ENCODE measurements at places on chromosomes 7 and 10.
A peak's percentile ranks its signal among the peaks of the same experiment; 100 is the strongest.

GRCh38 chr7:22863156-22863899 lies 40.7 kb upstream of the TOMM7 start:
- no peak for DNase-seq

GRCh38 chr10:80492848-80493521 lies 38.9 kb downstream of the TSPAN14 start:
- DNase-seq = no peak

DNA sequence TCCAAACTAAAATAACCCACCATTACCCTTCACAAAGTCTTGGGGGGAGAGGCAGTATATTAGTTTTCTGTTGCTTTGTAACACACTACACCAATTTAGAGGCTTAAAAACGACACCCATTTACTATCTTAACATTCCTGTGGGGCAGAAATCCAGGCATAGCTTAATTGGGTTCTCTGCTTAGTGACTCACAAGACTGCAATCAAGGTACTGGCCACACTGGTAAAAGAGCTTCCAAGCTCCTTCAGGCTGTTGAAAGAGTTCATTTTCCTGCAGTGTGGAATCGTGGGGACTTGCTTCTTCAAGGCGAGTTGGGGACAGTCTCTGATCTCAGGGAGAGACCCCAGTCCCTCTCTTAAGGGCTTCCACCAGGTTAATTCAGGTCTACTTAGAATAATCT lies 139.1 kb downstream of the XPNPEP1 start:
- DNase-seq = no peak

GRCh38 chr10:111988646-111989045 lies 194.9 kb downstream of the GPAM start:
- DNase-seq = no peak

- DNase-seq = no peak
Observed at GRCh38 chr7:85396676-85397075, 209.8 kb upstream of the SEMA3D start.

- DNase-seq = peak; percentile 11
Observed at GRCh38 chr10:17599089-17599488, 18.1 kb downstream of the HACD1 start.

DNA sequence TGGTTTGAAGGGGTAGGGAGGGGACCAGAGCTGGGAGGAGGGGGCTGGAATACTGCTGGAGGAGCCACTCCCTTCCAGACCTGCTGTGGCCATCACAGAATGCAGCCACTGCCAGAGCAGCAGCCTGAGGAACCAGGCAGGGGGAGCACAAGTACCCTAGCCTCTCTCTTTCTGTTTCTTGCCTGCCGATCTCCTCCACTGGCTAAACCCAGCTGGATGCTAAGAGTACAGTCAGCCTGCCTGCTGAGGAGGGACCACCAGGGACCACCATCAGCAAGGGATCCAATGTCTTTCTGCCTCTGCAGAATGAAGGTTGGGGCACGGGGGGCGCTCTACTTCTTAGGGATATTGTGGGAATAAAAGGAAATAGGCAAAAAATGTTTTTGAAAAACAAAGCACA lies 4.7 kb downstream of the BLVRA start:
- DNase-seq = no peak

DNA sequence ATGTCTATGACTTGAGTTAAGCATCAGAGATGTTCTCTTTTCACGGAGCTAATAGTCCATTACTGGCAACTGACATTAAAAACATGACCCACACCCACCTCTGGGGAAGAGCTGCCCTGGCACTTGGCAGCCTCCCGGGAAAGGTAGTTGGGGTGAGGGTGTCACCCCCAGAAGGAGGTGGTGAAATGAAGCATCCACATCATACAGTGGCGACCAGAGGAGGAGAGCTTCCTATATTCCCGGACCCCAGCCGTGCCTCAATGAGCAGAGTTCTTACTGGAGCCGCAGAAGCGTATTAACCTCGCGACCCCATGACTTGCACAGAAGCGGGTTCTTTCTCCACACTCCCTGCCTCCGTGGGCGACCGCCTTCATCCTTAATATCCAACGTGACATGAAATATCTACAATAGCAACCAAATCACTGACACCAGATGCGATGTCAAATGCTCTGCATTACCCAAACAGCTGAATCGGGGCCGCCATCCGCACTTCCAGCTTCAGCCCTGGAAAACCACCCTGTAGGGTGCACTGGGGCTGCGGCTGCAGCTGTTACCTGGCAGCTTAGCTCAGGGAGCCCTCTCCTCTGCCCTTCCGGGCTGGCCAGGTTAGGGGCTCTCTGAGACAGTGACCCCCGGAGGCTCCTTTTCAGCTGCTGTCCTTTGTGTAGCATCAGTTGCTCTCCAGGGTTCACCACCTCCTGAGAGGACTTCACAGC lies 103.1 kb upstream of the PARD3 start:
- DNase-seq = no peak

DNA sequence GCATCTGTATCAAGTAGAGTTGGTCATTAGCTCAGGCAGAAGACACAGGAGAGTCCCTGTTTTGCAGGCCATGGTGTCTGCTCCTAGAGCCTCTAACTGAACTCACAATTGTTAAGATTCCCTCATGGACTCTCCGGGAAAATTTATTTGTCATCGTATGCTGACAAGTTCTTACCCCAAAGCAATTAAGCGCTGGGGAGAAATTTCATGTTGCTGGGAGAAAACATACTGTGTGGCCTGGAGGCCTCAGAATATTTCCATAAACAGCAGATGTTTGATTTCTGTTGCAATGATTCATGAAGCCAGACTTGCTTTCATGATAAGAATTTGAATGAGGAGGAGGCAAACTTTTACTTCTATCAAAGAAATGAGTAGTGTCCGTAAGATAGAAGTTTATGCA lies 583.2 kb downstream of the GATA3 start:
- no peak for DNase-seq

- no peak for DNase-seq
Observed at GRCh38 chr10:50554995-50555568, 68.7 kb downstream of the SGMS1 start.

- DNase-seq = no peak
Observed at GRCh38 chr10:80485076-80485945, 31.2 kb downstream of the TSPAN14 start.

DNA sequence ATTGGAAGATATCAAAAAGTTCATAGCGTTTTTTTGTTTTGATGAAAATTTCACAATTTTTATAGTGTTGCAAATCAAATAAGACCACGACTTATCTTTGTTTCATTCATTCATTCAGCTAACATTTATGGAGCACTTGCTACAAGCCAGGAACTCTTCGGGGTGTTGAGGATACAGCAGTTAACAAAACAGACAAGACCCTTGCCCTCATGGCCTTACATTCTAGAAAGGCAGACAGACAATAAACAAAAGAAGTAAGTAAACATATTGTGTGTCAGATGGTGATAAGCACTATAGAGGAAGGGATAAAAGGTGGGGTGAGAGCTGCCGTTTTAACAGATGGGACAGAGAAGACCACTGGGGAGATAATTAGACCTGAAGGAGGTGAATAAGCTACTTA lies 41.6 kb upstream of the GSAP start:
- peak; percentile 10 for DNase-seq

- no peak for DNase-seq
Observed at GRCh38 chr7:44222776-44223261, 22.0 kb downstream of the YKT6 start.

GRCh38 chr10:36448760-36449691 lies 676.4 kb upstream of the ANKRD30A start:
- DNase-seq = no peak

- no peak for DNase-seq
Observed at GRCh38 chr10:19833170-19833824, 17.1 kb downstream of the PLXDC2 start.
